ENCODE measurements at places on chromosomes 2 and 18. TPM values are rescaled to one million over a fixed set of nuclear protein-coding genes. Genes with fewer than 3 reads are reported as not detected.

DNA sequence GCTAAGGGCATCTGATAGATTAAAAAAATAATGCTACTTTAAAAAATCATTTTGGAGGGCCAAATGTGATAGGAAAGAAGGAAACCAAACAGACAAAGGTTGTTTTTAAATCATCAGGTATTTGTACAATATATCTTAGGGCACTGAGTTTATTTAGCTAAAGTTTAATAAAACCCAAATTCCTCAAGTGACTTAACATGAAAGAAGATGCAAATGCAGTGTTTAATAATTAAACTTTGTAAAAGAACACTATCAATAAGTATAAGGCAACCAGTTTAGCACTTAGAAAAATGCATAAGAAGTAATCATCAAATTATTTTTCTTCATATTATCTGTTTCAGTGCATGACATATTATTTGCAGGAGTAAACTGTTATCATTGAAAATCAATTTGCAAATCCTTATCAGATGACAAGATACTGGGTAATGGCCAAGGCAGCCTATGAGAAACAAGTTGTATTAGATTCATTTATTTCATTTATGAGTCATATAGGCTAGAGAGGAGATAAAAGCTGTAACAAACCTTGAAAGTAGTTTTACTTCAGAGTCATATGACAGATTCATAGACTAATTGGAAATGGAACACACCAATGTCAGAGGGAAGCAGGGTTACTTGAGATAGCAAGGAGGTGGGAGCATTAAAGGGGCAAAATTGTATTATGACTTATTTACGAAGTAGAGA is 165.5 kb downstream of the GCA start:
- DNase-seq, result no peak

DNA sequence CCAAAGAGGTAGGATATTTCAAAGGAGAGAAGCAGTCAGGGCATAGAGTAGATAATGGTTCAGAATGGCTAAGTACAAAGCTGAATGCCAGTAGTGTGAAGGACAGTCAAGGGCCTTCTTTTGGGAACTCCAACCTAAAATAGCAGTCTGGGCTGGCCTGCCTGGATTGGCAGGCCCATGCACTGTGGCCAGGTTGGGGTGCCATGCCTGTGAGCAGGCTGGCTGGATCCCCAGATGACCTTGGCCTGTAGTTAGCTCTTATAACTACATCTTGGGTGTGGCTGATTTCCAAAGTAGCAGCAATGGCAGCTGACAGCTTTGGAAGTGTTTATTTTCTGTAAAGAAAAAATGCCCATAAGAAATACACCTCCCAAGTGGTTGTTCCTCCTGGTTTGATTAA is 51.5 kb upstream of the ITGB6 start:
- no peak for DNase-seq

- DNase-seq, result no peak
These were observed 142.1 kb downstream of the SEPTIN10 start for GRCh38 chr2:109471658-109472057.

- peak; percentile 69 for DNase-seq
These were observed 40.6 kb upstream of the DSC1 start for GRCh38 chr18:31203096-31203793.

DNA sequence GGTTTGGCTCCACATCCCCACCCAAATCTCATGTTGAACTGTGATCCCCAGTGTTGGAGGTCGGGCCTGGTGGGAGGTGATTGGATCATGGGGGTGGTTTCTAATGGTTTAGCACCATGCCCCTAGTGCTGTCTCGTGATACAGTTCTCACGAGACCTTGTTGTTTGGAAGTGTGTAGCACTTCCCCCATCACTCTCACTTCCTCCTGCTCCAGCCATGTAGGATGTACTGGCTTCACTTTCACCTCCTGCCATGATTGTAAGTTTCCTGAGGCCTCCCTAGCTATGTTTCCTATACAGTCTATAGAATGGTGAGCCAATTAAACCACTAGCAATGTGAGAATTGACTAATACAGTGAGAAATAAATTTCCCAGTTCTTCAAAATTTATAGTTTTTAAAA is 325.9 kb downstream of the FSIP2 start:
- DNase-seq, result no peak

GRCh38 chr2:218187296-218188015 is 20.7 kb upstream of the CXCR1 start:
- DNase-seq, result no peak

DNA sequence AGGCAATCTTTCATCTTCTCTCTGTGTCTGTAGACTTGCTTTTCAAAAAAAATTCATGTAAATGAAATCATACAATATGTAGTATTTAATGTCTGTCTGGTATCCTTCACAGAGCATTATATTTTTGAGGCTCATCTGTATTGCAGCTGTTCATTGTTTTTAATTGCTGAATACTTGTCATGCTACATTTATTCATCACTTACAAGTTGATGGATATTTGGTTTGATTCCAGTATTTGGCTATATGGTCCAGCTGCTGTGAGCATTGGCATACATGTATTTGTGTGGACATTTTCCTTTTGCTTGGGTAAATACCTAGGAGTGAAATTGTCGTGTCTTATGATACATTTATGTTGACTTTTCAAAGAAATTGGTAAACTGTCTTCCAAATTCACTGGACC is 441.4 kb downstream of the DCDC2C start:
- no peak for DNase-seq

The CDCA7 gene
- 0.46 TPM for total RNA-seq
